Activated CD8-positive, alpha-beta T cell treated with anti-CD3 and anti-CD28 coated beads for 36 hours (primary cell): ENCODE measurements at places on chromosomes 5 and 9. TPM values are rescaled to one million over a fixed set of nuclear protein-coding genes. Genes with fewer than 3 reads are reported as not detected.

DNA sequence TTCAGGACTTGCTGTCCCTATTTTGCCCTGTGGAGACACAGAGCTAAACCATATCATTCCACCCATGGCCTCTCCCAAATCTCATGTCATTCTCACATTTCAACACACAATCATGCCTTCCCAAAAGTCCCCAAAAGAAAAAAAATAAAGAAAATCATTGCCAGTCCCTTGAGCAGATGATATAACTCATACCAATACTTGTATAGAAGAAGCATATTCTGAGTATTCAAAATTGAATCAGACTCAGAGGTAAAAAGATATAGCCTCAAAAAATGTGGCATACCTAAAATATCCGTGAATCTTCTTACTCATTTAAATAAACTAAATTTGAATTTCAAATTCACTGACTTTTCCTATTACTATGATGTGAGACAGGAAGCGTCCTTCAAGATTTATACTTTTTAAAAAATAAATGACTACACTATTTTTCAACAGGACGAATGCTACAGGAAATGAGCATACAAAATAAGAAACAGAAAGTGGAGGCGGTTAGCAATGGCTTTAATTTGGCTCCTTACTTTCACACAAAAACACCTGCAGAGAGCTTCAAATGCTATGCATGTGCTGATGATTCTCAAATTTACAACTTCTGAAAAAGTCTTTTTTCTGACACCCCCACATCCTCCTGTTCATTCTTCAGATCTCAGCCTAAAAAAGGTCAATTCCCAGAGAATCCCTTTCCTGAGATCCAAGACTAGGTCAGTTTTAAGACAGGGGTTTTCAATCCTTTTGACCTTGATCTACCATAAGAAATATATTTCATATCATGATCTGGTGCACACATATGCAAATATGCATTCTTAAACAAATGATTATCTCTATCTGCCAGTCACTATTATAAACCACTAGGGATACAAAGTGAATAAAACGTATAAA, 39.6 kb upstream of the DMXL1 start:
- peak overlapping the region; percentile 91 for H3K27ac ChIP-seq
- no peaks in the 10 kb centered on the region for H3K36me3 ChIP-seq
- peak overlapping the region; percentile 28 for H3K4me3 ChIP-seq
- no peaks in the 10 kb centered on the region for H3K27me3 ChIP-seq

DNA sequence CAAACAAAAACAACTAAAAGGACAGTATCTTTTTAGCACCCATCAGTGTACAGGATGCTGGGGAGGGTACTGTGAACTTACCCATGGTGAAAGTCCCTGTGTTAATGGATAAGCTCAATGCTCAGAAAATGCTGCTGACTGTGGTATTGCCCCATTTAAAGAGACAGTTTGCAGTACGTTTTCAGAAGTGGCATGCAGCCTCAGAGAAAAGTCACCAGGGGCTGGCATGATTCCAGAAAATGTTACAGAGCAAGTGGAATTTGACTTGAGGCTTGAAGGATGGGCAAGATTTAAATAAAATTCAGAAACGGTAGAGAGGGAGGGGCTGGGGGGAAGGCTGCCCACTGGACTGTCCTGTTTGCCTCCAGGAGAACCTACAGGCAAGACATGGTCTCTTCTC, 7.2 kb downstream of the S1PR3 start:
- H3K4me1 ChIP-seq: peaks cover 2% of the 10 kb centered on the region
- H3K4me3 ChIP-seq: no peak overlapping the region
- H3K27me3 ChIP-seq: peaks cover 18% of the 10 kb centered on the region
- DNase-seq: no peak
- no peaks in the 10 kb centered on the region for H3K36me3 ChIP-seq

- H3K4me3 ChIP-seq: no peak overlapping the region
- H3K36me3 ChIP-seq: no peaks in the 10 kb centered on the region
- no peak overlapping the region for H3K27ac ChIP-seq
- peaks cover 7% of the 10 kb centered on the region for H3K27me3 ChIP-seq
- no peak for DNase-seq
- H3K4me1 ChIP-seq: no peaks in the 10 kb centered on the region
Observed at GRCh38 chr9:1647776-1648175, 367.4 kb upstream of the SMARCA2 start.

DNA sequence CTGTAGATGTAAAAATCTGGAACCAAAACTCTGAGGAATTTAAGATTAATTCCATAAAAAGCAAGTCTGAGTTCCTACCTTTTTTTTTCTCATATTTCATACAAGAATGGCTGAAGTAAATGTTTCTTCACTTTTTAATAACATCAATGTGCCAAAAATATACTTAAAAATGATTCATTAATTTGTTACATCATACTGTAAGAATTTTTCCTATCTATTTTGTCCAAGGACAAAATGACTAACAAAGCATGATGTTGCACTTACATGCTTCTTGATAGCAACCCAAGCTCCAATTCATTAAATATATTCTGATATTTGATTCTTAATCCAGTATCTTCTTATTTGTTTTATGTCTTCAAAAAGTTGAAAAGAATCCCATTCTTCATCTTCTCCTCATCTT, 988.3 kb downstream of the TLE1 start:
- no peaks in the 10 kb centered on the region for H3K4me1 ChIP-seq
- no peaks in the 10 kb centered on the region for H3K27me3 ChIP-seq
- H3K36me3 ChIP-seq: no peaks in the 10 kb centered on the region
- DNase-seq: no peak
- H3K4me3 ChIP-seq: no peak overlapping the region

- no peaks in the 10 kb centered on the region for H3K36me3 ChIP-seq
- H3K4me1 ChIP-seq: peaks cover 18% of the 10 kb centered on the region
- no peak within 1 kb of the TSS for H3K27ac ChIP-seq
Observed at GRCh38 chr5:52989025-52989780, at the start of gene ITGA2. ITGA2 (plus strand) TSS chr5:52989352; CDS start chr5:52989469, 117 bp downstream.

- H3K4me1 ChIP-seq: peaks cover 3% of the 10 kb centered on the region
- H3K4me3 ChIP-seq: no peak overlapping the region
- H3K27me3 ChIP-seq: no peaks in the 10 kb centered on the region
- H3K27ac ChIP-seq: no peak overlapping the region
- no peaks in the 10 kb centered on the region for H3K36me3 ChIP-seq
Observed at GRCh38 chr9:134125413-134126095, 10.3 kb upstream of the WDR5 start.

DNA sequence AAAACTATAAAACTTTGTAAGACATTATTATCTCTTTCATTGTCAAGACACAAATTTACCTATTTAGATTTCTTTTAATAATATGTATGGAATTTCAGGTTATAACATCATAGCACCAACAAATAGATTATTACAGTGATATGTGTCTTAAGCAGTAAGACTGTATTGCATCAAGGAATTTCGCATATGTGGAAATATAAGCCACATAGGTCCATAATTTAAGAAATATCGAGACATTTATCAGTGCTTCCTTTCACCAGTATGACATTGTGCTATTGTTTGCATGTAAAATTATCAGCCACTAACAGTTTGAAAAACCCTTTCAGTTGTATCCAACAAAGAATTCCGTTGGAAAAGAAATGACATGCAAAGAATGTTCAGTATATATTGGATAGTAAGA, 186.7 kb upstream of the RASA1 start:
- no peak for DNase-seq
- H3K27ac ChIP-seq: peak overlapping the region; percentile 92
- no peaks in the 10 kb centered on the region for H3K36me3 ChIP-seq
- no peaks in the 10 kb centered on the region for H3K27me3 ChIP-seq
- H3K4me3 ChIP-seq: peak overlapping the region; percentile 55

DNA sequence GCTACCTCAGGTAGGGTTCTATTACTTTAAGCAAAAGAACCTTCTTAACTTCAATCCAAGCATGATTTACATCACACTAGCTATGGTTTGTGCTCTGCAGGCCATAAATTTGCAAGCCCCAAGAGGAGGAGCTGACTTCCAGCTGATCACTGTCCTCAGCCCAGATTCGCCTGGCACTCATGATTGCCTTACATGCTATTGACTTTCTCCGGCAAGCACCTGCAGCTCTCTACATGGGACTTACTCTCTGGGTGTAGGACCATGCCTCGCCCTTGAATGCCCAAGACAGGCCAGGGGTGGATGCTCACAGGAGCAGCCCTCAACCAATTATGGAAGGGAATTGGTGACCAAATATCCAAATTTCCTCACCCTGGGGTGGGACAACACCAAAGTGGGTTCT, 99.8 kb downstream of the ESM1 start:
- peaks cover 60% of the 10 kb centered on the region for H3K27me3 ChIP-seq
- DNase-seq: no peak
- H3K4me3 ChIP-seq: no peak overlapping the region
- peaks cover 12% of the 10 kb centered on the region for H3K4me1 ChIP-seq
- H3K27ac ChIP-seq: no peak overlapping the region

DNA sequence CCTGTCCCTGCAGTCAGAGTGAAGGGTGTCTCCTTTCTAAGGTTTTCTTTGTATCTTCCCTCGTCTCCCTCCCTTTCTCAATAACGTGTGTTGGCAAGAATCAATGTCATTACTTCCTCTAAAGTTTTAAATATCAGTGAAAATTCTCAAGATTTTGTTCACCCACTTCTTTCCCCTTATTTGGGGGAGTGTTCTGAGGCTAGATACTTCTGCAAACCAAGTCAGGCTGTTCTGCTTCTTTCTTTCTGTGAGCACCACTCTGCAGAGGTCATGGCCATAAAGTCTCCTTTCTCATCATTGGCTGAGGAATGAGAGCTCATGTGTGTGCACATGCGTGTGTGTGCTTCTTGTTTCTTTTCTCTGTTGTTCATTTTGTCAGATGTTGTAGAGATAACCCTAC, 26.6 kb upstream of the SPATA31C2 start:
- H3K4me3 ChIP-seq: no peak overlapping the region
- no peak overlapping the region for H3K27ac ChIP-seq
- peaks cover 23% of the 10 kb centered on the region for H3K27me3 ChIP-seq
- H3K36me3 ChIP-seq: no peaks in the 10 kb centered on the region

DNA sequence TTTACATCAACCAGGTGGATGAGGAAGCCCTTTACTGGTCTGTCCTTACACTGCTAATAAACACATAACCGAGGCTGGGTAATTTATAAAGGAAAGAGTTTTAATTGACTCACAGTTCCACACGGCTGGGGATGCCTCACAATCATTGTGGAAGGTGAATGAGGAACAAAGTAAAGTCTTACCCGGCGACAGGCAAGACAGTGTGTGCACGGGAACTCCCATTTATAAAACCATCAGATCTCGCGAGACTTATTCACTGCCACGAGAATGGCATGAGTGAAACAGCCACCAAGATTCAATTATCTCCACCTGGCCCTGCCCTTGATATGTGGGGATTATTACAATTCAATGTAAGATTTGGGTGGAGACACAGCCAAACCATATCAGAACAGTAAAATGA, 67.3 kb upstream of the GRAMD2B start:
- H3K4me3 ChIP-seq: no peak overlapping the region
- DNase-seq: no peak
- H3K27ac ChIP-seq: no peak overlapping the region
- no peaks in the 10 kb centered on the region for H3K36me3 ChIP-seq
- peaks cover 14% of the 10 kb centered on the region for H3K4me1 ChIP-seq

DNA sequence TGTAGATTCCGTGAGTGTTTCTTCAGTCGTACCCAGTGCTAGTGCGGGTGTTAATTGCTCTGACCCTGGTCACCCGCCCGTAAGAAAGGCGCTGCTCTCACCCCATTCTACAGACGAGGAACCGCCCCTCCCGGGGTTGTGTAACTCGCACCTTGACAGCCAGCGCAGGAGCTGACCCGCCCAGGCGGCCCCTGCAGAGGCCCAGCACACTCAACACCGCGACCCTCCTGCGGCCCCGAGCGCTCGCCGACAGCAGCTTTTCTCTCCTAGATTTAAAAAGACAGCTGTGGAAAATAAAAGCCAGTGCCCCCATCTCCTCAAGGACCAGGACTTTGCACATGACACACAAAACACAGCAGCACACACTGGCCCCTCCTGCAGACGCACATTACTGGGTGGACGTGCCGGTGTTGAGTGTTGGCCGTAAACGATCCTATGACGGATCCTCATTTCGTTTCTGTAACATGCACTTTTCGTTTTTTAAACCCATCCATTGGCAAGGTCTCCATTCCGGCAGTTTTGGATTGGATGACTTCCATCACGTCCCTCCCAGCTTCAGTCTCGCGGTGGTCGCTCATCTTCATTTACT, 22.9 kb downstream of the OR2V2 start:
- peaks cover 65% of the 10 kb centered on the region for H3K27me3 ChIP-seq
- peaks cover 64% of the 10 kb centered on the region for H3K4me1 ChIP-seq
- peak overlapping the region; percentile 63 for H3K4me3 ChIP-seq
- H3K36me3 ChIP-seq: no peaks in the 10 kb centered on the region
- H3K27ac ChIP-seq: no peak overlapping the region
- DNase-seq: no peak

GRCh38 chr9:73009649-73010288, 56.9 kb upstream of the ALDH1A1 start:
- peaks cover 14% of the 10 kb centered on the region for H3K27me3 ChIP-seq
- no peaks in the 10 kb centered on the region for H3K36me3 ChIP-seq
- no peak overlapping the region for H3K27ac ChIP-seq

Gene PCDHB4
- not detected for total RNA-seq

Gene TAF11L5
- total RNA-seq: not detected

Gene IFNA21
- not detected for total RNA-seq

Gene ORM2
- not detected for total RNA-seq

Gene DMRT3
- total RNA-seq: not detected

Gene RMRP
- total RNA-seq: 13,311 TPM

Gene RASEF
- total RNA-seq: not detected
